ENCODE measurements at places on chromosomes 12 and 14.

DNA sequence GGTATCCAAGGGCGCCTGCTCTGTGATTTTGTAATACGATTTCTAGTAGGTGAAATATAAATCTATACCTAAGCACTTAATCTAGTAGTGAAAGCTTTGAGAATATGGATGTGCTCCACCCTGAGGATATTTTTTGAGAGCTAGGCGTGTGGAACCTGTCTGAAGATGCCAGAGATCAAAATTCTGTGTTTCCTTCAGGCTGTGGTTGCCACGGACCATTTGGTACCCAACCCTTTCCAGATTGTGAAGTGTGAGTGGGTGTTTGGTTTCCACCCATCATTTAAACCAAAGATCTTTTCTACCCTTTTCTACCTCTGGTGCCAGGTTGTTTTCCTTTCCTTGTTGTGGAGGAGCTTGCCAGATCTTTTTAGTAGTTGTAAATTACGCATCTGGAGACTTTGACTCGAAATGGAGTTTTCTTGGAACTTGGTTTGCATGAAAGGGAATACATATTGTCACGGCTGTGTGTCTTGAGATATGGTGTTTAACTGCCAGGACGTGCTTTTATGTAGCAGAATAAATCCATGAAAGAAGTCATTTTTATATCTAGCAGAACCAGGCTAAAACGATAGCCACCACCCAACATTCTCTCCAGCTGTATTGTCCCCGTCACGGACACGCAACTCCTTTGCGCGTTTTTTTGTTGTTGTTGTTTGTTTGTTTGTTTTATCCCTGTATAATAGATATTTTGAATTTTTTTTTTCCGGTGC is 2.2 kb downstream of the LRFN5 start:
- DNase-seq: no peak

- DNase-seq: no peak
These were observed 28.0 kb downstream of the PTPRB start for GRCh38 chr12:70609203-70609602.

GRCh38 chr12:46783871-46784270 is 41.9 kb downstream of the SLC38A4 start:
- DNase-seq: no peak

DNA sequence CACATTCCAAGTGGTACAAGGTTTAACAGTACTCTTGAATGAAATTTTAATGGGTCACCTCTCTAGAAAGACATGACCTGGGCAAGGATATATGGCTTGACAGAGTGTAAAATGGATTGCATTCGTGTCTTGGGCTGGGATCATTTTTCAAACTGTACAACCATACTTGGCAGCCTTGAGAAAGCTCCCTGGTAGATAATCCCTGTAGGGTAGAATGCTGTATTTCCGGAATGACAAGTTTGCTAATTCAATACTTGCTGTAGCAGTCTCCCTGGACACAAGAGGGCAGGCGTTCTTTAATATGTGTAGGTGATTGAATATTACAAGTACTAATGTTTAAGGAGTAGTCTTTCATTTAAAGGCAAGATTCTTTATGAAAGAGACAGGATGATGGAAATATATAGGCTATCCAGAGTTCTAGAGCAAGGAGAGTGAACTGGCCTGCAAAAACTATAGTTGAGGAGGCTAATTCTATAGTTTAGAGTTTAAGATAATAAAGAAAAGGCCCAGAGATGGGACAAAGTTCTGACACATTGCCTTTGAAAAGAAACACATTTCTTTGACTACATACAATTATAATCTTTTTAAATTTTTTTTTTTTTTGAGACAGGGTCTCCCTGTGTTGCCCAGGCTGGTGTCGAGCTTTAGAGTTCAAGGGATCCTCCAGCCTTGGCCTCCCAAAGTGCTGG is 53.4 kb downstream of the PLBD1 start:
- no peak for DNase-seq

- DNase-seq: no peak
These were observed 248.5 kb upstream of the FBXO33 start for GRCh38 chr14:39680777-39681176.

DNA sequence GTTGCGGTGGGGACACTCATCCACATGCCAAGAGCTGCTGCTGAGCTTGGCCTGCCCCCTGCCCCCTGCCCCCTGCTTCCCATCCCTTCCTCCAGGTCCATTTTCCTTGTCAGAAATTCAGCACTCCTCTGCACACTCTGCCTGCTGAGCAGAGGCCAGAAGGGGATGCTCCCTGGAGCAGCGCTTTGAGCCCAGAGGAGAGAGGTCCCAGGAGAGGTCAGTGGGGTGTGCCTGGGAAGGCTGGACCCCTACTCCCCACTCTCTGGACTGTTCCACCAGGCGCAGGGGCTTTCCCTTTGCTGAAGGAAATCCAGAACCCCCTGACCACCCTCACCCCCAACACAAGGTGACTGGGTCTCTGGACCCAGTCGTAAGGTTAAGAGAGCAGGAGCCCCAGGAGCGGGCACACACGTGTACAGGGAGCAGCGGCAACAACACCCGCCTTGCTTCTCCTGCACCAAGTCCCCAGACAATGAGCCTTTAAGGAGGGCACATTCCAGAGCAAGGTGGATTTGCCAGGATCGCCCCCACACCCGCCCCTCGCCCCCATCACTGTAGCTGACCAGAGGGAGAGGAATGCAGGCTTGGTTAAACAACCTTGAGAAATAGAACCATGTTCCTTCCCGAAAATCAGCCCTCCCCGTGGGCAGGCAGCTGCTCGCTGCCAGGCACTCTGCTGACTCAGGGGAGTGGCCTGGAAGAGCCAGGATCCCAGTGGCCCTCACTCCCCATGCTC is 30.7 kb downstream of the ISCA2 start:
- DNase-seq: no peak

- no peak for DNase-seq
These were observed 98.9 kb downstream of the RERG start for GRCh38 chr12:15122344-15122743.

- no peak for DNase-seq
These were observed 46.8 kb downstream of the RNF34 start for GRCh38 chr12:121446750-121447149.

GRCh38 chr14:68544081-68544892 is 248.6 kb downstream of the ZFP36L1 start:
- DNase-seq: no peak

- no peak for DNase-seq
These were observed 92.9 kb upstream of the EGLN3 start for GRCh38 chr14:34043627-34044372.

DNA sequence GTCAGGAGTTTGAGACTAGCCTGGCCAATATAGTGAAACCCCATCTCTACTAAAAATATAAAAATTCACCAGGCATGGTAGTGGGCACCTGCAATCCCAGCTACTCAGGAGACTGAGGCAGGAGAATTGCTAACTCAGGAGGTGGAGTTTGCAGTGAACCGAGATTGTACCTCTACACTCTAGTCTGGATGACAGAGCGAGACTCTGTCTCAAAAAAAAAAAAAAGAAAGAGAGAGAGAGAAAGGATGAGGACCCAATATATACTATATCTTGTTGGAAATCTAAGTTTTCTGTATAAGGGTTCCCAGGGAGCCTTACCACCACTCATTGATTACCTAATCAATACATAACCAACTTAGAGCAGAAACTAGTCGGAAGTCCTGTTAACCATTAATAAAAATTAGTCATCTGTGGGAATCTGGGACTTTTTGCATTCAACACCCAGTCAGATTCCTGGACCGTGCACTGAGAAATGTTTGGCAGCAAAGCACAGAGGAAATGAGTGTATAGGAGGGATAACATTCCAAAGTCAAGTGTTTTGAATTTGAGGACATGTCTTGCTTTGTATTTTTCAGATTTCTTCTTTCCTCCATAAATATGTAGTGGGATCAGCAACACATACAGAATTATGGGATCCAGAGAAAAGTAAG is 44.8 kb upstream of the NR2C1 start:
- no peak for DNase-seq

DNA sequence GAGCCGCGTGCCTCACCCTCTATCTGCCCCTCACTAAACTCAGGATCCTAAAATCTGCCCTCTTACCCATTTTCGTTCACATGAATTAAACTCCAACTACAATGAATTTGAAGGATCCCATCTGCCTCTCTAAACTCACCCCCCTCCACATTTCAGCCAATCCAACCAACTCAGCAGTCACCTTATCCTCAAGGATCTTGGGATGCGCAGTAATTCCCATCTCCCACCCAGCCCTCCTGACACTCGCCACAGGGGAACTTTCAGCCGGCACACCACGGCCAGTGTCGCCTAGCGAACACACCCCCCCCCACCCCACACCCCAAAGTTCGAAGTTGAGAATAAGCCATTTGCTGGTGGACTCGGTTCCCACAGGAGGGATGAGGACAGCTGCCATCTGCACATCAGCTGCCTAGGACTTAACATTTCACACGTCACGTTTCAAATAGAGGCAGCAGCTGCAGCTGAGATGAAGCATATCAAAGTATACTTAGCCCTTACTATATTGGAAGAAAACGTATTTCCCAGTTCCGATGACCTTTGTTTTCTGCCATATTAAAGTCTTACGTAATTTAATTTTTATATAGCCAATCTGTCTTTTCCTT is 8.7 kb upstream of the SELPLG start:
- no peak for DNase-seq

- DNase-seq: no peak
These were observed 47.4 kb upstream of the POC1B start for GRCh38 chr12:89573051-89573810.

GRCh38 chr14:77541905-77542304 is 43.3 kb upstream of the ISM2 start:
- DNase-seq: peak; percentile 37

DNA sequence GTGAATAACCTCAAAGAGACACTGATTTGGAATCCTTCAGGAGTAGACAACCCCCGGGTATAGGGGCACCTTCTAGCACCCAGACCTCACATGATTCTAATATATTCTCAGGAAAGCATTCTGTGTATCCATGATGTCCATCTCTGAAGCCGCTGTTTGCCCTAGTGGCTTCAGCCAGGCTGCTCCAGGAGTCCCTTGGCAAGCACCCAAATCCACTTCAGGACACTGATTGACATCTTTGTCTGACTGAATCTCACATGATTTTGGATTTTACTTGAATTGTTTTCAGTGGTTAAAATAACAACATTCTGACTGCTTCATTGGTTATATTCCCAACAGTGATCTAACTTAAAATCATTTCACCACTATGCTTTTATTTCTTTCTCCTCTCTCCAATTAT is 390.5 kb upstream of the CLEC14A start:
- no peak for DNase-seq

DNA sequence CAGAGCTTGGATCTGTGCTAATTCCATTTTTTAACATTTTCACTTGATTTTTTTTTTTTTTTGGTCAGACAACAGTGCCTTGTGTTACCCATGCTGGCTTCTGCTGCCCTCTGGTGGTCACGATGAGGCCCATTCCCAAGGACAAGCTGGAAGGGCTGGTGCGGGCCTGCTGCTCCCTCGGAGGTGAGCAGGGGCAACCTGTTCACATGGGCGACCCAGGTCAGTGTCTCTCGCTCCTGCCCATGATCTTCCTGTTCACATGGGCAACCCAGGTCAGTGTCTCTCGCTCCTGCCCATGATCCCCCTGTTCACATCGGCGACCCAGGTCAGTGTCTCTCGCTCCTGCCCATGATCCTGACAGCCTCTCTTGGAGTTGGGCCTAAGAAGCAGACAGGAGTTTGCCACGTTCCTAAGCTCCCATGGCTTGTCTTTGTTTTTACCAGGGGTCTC is 59.4 kb downstream of the DGLUCY start:
- DNase-seq: peak; percentile 81

- DNase-seq: peak; percentile 61
These were observed 103.3 kb upstream of the FKBP4 start for GRCh38 chr12:2691345-2692071.

GRCh38 chr12:62888454-62889110 is 46.4 kb downstream of the PPM1H start:
- no peak for DNase-seq

GRCh38 chr14:81305743-81306142 is 85.0 kb upstream of the GTF2A1 start:
- DNase-seq: no peak

DNA sequence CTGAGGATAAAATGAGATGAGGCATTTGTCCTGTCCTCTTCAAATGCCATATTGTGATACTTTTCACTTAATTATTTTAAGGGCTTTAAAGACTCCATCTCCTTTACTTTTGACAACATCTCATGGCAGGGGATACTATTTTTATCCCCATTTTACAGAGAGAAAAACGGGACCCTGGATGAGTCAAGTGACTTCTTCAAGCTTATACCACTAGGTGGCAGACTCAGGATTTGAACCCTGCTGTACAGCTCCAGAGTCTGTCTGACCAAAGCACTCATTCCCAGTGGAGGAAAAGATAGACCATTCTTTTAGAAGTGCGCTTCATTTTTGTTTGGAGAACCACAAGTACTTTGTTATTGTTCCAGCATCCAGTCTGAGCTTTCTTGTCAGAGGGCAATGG is 1.7 kb upstream of the SMOC1 start:
- no peak for DNase-seq

GRCh38 chr12:63857771-63858670 is 13.5 kb downstream of the SRGAP1 start:
- DNase-seq: no peak

- DNase-seq: no peak
These were observed 32.3 kb upstream of the CLIP1 start for GRCh38 chr12:122454739-122455138.

GRCh38 chr12:43396671-43397070 is 155.3 kb downstream of the ADAMTS20 start:
- DNase-seq: no peak

DNA sequence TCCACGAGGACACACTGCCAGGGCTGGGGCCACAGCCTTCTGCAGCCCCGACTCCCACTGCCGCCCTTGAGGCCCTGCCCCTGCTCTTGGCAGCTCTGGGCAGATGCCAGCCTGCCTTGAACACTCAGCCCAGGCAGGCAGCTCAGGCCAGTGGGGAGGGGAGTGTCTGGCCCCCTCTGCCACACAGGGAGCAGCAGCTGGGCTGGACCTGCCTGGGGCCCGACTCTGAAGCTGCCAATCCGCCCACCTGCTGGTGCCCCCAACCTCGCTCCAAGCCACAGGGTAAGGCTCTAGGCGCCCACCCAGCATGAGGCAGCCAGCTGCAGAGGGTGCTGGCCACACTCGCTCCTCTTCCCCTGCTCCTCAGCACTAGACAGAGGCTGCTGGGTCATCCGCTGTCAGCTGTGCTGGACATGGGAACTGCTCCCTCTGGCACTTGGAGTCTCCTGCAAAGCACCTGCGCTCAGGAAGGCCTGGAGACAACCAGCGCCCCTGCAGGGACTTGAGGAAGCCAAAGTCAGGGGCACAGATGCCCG is 24.6 kb upstream of the NUDT14 start:
- no peak for DNase-seq

- DNase-seq: no peak
These were observed 80.8 kb downstream of the PAPOLA start for GRCh38 chr14:96582995-96583394.

DNA sequence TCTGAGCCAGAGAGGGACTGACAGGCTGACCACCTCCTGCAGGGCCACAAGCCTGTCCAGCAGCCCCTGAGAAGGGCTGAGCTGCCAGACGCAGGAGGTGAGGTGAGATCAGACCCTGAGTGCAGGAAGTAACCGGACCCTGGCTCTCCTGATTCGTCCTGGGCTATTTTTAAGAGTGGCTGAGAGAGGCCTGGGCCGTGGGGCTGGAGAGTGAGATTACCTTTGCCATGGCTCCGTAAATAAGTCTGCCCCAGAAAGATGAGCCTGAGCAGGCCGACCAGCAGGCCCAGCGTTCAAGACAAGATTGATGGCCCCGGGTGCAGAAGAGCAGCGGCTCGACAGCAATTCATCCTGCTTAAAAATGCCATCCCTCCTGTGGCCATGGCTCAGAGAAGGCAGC is 54.2 kb downstream of the SPTB start:
- DNase-seq: no peak
